ENCODE measurements at places on chromosomes 2 and 18.

GRCh38 chr2:102094917-102095316 lies 47.6 kb upstream of the IL1R1 start:
- no peak for DNase-seq

DNA sequence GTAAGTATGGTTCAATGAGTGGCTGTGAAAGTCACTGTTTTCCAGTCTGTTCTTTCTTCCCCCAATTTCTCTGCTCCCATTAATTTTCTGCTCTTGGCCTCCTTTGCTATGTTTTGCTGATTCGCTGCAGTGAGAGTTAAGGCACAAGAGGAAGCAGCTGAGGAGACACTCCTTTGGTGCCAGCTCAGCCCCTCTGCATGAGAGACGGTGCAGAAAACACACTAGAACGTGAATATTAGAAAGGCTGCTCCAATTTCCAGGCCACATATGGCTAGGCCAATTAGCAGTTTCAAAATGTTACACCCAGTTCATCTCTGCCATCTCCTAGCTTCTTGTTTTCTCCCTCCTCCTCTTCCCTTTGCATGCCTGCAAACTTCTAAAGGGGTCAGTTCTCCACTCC lies 38.9 kb downstream of the AKAIN1 start:
- no peak for DNase-seq

DNA sequence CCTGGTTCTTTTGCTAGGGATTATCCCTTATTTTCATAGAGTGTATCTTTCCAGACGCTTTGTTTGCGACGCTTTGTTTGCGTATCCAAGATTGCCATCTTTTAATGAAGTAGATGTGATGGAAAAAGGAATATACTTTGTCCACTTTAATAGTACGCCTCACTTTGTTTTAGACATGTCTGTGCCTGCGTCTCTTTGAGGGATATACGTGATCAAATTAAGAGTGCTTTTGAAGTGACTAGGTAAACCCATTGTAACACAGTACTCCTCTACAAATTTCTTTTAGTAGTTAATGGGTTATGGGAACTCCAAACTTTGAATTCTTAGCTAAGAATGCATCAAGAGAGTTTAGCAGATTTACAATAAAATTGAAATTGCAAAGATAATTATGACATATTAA lies 27.9 kb downstream of the ACSL3 start:
- DNase-seq = no peak

DNA sequence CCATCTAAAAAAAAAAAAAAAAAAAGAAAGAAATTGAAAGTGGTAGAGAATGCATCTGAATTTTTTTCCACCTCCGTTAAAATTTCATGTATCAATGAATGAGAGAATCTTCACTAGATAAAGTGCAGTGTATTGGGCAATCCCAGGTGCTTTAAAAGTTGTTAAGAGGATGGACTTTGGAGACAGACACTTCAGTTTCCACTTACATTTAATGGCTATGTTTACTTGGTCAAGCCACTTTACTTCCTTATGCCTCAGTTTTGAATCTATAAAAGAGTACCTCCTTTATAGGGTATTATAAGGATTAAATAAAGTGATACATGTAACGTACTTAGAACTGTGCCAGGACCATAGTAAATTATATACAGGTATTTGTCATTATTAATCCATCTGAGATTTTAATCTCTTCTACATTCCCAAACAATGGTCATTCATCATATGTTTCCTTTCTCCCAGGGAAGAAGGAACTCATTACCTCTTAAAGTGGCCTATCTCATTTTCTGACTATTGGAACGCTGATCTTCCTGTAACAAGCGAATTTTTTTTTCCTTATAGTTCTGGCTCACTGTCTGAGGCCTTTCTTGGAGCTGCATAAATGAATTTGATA lies 29.1 kb upstream of the TANK start:
- DNase-seq = no peak

- DNase-seq = no peak
Observed at GRCh38 chr2:2657121-2657962, 326.3 kb upstream of the MYT1L start.

DNA sequence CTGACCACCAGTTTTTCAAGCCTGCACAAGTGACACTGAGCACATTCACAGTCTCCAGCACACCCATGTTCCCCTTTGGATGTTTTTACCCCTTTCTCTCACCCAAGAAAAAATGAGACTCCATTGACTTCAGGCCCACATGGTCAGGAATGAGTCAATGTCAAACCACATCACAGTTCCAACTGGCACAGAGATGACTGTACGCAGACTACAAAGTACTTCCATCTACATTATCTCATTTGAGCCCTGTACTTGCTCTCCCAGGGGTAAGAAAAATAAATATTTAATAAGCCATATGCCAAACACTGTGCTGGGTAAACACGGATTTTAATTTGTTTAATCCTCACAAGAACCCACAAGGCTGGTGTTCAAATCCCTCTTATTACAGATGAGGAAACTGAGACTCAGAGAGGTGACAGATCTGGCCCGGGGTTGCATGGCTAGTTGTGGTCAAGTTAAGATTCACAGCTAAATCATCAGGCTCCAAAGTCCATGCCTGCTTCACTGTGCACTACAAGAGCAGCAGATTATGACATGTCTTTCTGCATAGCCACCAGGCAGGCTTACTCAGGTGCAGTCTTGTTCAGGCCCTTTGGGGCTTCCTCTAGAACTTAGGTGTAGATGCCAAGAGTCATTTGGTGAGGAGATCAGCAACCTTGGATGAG lies 106.1 kb downstream of the TXNL1 start:
- DNase-seq = no peak

- DNase-seq = no peak
Observed at GRCh38 chr2:155653176-155653575, 679.3 kb downstream of the NR4A2 start.

DNA sequence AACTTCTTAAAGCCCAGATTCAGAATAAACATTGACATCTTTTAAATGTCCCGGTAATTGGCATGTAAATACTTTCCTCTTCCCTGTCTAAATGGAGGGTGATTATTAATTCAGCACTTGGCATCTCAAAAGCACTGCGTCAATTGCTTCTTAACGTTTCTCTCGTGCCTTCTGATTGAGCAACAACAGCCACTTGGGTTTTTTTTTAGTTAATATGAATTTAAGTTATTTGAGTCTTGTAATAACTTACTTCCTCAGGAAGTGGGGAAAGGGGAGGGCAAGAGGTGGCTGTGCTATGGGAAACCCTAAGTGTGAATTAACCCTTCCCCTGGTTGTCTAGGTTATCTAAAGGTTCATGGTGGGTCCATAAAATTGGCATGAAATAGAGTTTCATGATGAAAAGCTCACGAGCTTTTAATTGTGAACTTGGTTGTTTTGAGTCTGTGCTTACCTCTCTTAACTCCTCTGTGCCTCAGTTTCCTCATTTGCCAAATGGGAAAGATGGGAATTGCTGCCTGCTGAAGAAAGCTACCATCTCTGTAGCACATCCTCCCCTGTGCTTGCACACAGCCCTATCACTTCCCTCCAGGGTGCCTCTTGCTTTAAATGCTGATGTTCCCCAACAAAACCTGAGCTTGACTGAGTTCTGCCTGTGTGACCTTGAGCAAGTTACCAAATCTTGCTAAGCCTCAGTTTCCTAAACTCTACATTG lies 126.3 kb upstream of the BCL2L11 start:
- no peak for DNase-seq

DNA sequence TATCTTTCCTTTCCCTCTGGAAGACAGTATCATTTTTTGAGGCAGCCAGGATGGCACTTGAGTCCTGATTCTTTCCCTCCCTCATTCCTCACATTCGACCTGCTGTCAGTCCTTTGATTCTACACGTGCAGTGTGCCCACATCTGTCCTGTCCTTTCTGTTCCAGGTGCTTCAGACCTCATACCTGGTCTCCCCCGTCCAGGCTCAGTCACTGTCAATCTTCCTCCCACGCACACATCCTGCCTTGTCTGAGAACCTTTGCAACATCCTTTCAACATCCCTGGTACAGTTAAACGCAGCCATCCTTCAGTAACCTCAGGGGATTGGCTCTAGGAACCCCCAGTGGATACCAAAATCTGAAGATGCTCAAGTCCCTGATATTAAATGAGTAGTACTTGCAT lies 10.1 kb downstream of the BCL2 start:
- no peak for DNase-seq

DNA sequence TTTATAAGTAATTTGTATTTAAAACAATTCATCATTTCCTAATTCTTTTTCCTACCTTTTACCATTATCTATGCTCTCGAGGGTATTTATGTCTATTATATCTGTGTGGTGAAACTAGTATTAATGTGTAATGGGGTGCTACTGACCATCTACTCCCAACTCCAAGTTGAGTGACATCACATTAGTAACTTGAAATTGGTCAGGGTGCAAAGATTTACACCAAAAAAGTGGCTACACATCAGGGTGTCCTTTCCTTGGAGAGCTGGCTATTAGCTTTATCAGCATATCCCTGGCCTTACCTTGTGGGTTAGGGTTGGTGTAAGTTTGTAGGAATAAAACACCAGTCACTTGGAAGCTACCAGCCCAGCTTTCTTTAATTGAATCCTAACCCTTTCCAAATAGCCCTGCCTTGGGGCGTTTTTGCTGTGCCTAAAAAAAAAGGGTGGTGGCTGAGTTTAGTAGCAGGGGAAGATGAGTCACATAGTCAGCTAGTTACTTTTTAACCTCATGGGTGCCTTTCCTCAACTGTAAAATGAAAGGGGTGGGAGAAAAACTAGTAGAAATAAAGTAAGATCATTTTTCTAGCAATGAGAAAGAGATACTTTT lies 14.0 kb downstream of the ANXA4 start:
- DNase-seq = peak; percentile 87

DNA sequence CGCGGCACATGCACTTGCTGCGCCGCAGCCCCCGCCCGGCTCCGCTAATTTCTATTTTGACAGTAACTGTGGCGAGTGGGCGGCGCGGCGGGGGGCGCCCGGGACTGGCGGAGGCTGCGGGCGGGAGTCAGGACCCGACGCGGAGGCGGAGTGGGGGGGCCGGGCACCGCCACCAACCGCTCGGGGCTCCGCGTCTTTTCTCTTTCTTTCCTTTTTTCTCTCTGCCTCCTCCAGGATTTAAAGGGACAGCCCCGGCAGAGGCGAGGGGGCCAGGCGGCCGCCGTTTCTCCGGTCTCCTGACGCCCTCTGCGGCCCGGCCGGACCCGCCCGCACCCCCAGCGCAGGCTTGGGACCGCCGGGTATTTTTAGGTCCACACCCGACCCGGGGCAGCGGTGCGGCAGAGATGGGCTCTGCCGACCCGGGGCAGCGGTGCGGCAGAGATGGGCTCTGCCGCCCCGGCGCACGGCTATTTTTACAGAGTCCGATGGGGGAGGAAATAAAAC lies 460 bp upstream of the ZBTB7C start:
- peak; percentile 57 for DNase-seq

GRCh38 chr18:77056344-77057005 lies 76.1 kb downstream of the MBP start:
- DNase-seq = peak; percentile 50

DNA sequence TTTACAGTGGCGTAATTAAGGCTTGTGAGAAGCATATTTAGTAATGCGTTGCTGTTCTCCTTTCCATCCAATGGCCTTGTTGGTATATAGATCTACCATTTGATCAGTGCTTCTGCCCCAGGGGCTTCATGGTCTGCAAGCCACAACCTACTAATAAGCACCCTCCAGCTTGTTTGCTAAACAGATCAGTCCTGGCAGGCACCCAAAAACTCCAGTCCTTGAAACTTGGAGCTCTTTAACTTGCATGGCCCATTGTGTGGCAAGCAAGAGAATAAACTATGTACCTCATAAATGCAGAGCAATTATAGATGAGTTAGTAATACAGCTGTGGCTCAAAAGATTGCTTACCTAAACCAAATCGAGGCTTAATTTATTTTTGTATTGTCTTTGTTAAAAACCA lies 158.5 kb downstream of the FTCDNL1 start:
- DNase-seq = peak; percentile 39

- no peak for DNase-seq
Observed at GRCh38 chr18:62281684-62282083, 43.4 kb upstream of the TNFRSF11A start.

DNA sequence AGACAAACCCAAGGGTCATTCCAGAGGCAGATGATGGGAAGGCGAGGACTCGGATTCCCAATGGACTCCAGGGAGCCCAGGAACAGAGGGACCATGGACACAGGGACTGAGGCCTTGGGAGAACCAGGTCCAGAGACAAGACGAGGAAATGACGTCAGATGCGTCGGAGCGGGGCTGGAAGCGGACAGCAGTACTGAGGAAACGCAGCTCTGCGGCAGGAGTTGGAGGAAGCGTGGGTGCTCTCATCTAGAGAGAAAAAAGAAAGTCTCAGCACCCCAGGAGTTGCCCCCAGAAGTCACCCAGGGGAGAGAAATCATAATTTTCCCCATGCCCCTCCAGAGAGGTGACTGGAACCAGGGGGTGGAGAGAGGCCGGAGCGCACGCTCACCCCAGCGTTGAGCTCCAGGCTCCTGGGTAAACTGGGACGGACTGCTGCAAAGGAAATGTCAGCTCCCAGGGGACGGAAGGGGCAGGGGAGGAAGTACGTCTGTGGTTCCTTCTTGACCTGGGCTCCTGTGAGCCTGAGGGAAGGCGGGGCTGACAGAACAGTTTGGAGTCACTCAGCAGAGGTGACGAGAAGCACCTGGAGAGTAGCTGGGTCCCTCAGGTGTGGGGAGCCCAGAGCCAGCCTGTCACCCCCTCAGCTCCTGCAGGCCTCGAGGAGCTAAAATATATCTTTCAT lies 44.7 kb downstream of the CMPK2 start:
- no peak for DNase-seq

- no peak for DNase-seq
Observed at GRCh38 chr2:172097557-172098131, 5.1 kb downstream of the DLX2 start.

DNA sequence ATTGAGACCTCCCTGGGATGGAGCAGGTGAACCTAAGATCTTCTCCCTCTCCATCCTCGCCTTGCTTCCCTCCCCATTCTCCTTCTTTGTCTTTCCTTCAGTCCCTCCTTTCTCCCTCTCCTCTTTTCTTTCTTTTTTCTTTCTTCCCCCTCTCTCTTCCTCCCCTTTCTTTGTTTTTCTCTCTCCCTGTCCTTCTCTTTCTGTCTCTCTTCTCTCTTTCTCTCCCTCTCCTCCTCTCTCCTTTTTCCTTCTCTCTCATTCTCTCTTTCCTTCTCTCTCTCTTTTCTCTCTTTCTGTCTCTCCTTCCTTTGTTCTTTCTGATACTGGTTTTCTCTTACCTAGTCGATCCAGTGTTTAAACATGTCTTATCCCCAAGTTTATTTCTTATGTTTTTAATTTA lies 10.7 kb downstream of the MREG start:
- DNase-seq = no peak

DNA sequence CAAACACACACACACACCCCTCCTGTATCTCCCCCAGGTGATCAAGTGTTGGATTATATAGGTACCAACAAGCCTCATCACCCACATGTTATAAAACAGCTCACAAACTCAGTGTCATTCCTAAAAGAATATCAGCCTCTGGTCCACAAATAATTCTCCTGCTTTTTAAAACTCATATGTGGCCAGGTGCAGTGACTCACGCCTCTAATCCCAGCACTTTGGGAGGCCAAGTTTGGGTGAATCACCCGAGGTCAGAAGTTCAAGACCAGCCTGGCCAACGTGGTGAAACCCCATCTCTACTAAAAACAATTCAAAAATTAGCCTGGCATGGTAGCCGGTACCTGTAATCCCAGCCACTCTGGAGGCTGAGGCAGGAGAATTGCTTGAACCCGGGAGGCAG lies 87.8 kb downstream of the LRATD1 start:
- no peak for DNase-seq

- peak; percentile 52 for DNase-seq
Observed at GRCh38 chr18:55762424-55762823, 174.4 kb upstream of the TCF4 start.

GRCh38 chr2:235270291-235270690 lies 223.6 kb upstream of the AGAP1 start:
- no peak for DNase-seq

GRCh38 chr2:128777196-128778035 lies 458.7 kb upstream of the HS6ST1 start:
- DNase-seq = no peak
